ENCODE measurements at places on chromosomes 3 and 15. TPM values are rescaled to one million over a fixed set of nuclear protein-coding genes. Genes with fewer than 3 reads are reported as not detected.

The KCNH8 gene
- not detected for total RNA-seq

The CORO2B gene
- 1.0 TPM for total RNA-seq

The TEX9 gene
- total RNA-seq, result 1.3 TPM

The RNF7 gene
- total RNA-seq, result 142 TPM

The LYZL4 gene
- total RNA-seq, result not detected

The STRC gene
- total RNA-seq, result 0.49 TPM

The PLIN1 gene
- 0.08 TPM for total RNA-seq

The ONECUT1 gene
- total RNA-seq, result not detected

The SLC7A14 gene
- not detected for total RNA-seq

The WDR72 gene
- 0.19 TPM for total RNA-seq

The ITIH3 gene
- not detected for total RNA-seq

The MEGF11 gene
- total RNA-seq, result not detected

The DNAJA4 gene
- total RNA-seq, result 3.2 TPM

The SLC12A1 gene
- not detected for total RNA-seq

The CFAP20DC gene
- total RNA-seq, result 10.0 TPM

The PRTG gene
- not detected for total RNA-seq

The STAB1 gene
- under 0.01 TPM for total RNA-seq

The GOLGA8Q gene
- 1.2 TPM for total RNA-seq

The INO80 gene
- total RNA-seq, result 22.7 TPM

The PCOLCE2 gene
- total RNA-seq, result 2.9 TPM

Measured in hair follicular keratinocyte (primary cell).